ENCODE measurements at places on chromosomes 4 and X.

DNA sequence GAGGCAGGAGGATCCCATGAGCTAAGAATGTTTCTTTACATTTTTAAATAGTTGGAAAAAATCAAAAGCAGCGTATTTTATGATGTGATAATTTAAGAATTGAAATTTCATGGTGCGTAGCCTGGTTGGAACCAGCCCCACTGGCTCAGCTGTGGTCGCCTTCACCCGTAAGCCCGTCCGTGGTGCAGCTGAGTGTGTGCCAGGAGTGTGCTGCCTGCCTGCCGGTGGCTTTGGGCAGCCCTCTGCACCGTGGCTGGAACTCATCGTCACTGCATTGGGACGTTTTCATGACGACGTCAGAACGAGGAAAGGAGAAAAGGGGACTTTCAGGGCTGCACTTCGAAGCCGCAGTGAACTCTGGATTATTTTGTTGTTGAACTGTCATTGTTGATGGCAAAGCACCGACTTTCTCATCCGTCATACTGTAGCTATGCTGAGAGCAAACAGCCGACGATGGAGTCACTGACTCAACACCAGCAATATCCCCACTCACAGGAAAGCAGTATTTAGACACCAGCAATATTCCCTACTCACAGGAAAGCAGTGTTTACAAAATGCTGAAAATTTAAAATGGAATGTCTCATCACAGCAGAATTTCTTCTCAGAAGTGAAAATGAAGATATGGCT is 35.1 kb downstream of the PCGF3 start:
- DNase-seq: no peak

DNA sequence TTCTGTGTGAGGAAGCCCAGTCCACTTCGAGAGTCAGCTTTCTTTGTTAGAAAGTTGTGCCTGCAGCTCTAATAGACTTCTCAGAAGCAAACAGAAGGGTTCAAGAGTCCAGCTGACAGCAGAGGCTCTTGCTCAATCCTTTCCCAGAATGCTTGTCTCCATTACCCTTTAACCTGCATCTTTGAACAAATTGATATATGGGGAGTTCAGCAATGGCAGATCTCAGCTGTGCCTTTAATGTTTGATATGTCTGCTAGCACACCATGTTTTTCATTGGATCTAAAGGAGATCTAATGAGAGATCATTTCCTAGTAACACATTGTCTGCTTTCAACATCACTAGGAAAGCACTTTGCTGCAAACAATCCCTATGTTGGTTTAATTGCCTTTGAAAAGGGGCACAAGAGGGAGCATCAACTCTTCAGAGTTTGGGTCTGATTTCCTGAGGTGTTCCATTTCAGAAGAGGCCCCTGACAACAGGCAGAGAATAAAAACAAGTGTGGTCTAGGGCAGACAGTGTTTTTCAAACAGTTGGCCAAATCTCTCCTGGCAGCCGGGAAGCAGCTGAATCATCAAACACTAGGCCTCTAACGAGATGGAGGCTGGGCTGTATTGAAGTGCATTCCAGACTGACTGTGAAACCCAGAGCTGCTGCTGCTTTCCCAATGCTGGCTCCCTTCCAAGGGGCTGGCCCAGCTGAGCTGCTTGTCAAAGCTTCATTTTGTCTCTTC is 55.5 kb downstream of the LUZP4 start:
- DNase-seq: peak; percentile 84

- no peak for DNase-seq
Observed at GRCh38 chr4:2363951-2364653, 54.3 kb downstream of the ZFYVE28 start.

DNA sequence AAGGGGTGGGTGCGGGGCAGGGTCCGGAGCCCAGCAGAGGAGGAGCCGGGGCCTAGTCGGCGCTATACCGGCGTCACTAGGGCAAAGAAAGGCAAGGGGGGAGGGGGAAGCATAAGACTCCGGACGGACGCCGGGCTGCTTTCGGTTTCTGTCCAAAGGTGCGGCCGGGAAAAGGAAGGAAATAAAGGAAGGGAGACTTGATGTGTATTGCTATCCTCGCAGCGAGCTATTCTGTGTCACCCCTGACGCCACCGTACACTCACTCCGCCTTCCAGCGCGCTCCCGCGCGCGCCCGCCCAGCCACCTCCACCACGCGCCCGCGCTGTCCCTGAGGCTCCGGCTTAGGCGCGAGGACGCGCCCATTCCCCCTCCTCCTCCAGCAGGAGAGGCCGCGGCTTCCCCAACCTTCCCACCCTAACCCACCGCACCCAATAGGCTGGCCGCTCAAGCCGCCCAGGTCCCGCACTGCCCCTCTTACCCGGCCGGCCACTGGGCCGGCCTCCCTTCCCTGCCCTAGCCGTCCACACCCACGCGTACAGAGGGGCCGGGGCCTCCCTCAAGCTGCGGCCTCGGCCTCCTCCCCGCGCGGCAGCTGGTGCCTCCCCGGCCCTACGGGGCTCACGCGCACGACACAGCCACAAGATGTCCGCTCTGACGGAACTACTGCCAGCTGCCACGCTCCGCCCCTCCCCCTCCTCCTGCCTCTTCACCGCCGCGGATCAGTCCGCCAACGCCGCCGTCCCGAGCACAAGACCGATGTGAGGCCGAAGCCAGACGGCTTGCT is at the start of gene UBE2D3:
Gene UBE2D3 (minus strand): TSS at position 662 of the 784 bp plus-strand sequence. CDS start 1,043 bp downstream, outside the sequence.
- peak; percentile 93 for DNase-seq

DNA sequence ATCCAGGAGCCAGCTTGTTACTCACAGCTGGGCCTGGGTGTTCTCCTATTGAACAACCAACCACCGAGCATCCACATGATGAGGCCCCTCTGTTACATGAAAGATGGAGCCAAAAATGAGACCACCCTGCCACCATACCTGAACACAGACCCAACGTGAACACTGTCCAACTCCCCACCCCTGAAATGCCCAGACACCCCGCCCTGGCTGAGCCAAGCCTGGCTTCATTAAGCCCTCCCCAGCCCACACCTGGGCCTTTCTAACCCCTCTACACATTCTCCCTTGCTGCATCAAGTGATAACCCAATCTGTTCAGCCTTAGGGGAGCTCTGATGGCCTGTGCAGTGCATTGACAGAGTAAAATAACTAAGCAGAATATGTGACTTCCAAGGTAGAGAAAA is 80.7 kb downstream of the EVC start:
- no peak for DNase-seq

- DNase-seq: no peak
Observed at GRCh38 chrX:87961471-87961870, 443.9 kb downstream of the KLHL4 start.

DNA sequence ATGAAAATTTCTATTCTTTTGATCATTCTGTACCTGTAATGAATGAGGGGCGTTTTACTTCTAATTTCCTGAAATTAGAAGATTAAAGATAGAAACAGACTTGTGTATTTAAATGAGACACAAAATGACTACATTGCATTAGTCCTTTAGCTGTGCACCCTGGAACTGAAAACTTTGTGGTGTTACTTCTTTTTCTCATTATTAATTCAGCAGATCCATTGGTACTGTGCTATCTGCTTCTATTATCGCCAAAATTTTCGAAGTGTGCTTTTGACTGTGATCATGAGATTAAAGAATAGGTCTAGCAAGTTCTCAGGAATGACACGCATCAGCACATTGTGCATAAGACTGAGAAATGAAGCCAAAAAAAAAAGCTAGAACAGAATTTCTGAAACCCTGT is 1938.9 kb upstream of the TENM3 start:
- no peak for DNase-seq

- no peak for DNase-seq
Observed at GRCh38 chr4:170868170-170868569, 778.4 kb upstream of the AADAT start.

GRCh38 chrX:49073601-49074575 is at the start of gene PRAF2:
TSS of gene PRAF2 (minus strand) at chrX:49074002. CDS start at chrX:49073987, 15 bp downstream.
- peak; percentile 93 for DNase-seq

DNA sequence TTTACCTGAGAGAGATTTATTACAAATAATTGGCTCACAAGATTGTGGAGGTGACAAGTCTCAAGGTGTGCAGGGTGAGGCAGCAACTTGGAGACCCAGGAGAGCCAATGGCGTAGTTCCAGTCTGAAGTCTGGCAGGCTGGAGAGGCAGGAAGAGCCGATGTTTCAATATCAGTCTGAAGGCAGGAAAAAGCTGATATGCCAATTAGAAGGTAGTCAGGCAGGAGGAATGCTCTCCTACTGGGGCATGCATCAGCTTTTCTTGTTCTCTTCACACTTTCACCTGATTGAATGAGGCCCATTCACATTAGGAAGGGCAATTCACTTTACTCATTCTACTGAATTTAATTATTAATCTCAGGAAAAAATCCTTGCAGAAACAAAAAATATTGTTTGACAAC is 1351.7 kb upstream of the ADGRL3 start:
- no peak for DNase-seq

GRCh38 chr4:147829401-147830101 is 97.7 kb downstream of the ARHGAP10 start:
- DNase-seq: no peak

- no peak for DNase-seq
Observed at GRCh38 chrX:13254076-13254785, 65.6 kb downstream of the ATXN3L start.

DNA sequence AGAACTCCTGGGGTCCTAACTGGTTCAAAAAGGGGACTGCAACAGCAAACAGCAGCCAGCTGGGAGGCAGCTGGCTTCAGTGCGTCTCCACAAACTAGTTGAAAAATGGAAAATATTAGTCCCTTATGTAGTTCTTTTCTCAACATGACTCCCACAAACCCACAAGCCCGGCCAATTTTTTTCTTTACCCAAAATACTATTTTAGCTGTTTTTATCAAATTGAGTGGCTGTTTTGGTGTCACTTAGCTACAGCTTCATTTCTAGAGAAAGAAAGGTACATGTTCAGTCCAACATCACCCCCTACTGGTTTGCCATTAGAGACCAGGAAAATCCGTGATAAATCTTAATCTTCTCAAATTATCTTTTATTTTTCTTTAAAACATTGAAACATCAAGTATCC is 97.2 kb downstream of the GUCY2F start:
- peak; percentile 0 for DNase-seq

DNA sequence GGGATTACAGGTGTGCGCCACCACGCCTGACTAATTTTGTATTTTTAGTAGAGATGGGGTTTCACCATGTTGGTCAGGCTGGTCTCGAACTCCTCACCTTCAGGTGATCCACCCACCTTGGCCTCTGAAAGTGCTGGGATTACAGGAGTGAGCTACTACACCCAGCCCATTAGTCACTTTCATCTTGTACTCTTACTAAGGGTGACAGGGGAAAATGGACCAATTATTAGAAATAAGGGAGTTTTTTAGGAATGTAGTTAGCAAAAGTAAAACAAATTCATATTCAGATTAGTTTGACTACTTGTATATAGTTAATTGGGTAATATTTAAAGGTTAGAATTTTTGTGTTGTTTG is 26.1 kb downstream of the SMARCA5 start:
- no peak for DNase-seq

DNA sequence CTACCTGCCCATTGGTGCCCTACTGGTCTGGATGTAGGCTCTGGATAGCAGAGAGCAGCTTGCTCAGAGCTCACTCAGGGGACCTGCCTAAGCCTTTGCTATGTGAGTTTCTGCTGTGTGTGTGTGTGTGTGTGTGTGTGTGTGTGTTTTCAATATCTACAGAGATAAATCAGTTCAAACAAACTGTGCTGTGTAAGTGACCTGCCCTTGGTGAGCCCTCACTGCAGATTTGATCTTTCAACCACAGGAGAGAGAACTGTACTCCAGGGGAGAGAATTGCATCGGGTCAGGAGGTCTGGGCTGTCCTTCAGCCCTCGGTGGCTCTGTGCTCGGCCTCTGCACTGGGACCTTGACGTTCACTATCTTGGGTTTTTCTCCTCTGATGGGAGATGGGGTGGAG is 35.0 kb upstream of the CDKN2AIP start:
- no peak for DNase-seq

DNA sequence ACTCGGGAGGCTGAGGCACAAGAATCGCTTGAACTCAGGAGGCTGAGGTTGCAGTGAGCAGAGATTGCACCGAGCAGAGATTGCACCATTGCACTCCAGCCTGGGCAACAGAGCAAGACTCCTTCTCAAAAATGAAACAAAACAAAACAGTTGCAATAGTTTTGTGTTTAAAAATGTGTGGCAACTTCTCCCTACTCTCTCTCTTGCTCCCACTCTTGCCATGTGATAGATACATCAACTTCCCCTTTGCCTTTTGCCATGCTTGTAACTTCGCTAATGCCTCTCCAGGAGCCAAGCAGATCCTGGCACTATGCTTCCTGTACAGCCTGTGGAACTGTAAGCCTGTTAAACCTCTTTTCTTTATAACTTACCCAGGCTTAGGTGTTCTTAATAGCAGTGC is 52.5 kb upstream of the INTU start:
- DNase-seq: no peak

- no peak for DNase-seq
Observed at GRCh38 chrX:150038986-150039599, 100.8 kb upstream of the EOLA2 start.

DNA sequence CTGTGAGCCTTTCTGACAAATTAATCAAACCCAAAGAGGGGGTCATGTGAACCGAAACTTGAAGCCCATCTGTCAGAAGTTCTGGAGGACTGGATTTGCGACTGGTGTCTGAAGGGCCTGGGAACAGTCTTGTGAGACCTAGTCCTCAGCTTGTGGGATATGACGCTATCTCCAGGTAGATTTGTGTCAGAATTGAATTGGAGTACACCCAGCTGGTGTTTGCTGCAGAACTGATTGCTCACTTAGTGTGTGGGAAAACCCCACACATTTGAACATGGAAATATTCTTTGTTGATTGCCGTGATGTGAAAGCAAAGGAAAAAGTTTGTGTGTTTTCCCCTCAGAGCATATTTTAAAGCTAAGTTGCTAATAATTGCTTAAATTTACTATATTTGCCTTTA is 30.3 kb upstream of the TMSB15B start:
- DNase-seq: no peak

DNA sequence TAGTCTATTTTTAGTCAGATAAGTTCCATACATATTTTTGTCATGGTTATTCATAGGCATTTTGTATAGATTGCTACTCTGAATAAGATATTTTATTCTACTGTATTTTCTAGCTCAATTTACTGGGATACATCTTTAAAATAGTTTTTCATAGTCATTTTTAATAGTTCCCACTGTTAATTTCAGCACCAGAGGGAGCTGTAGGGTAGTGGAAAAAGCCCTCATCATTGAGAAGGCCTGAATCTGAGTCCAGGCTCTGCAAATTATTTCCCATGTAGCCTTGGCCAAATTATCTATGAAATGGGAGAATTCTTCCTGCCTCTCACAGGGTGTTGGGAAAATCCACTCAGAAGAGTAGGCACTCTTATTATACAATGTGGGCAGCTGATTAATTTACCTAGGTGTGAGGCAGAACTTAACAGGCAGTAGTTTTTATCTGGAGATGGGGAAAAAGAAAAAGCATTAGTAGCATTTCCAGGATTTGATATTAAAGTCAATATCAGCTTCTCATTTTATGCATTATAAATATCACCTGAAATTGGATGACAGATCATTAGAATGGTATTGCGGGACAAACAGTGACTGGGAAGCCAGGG is 102.9 kb upstream of the PAQR3 start:
- DNase-seq: no peak
